ENCODE measurements at places on chromosomes 4 and X.

DNA sequence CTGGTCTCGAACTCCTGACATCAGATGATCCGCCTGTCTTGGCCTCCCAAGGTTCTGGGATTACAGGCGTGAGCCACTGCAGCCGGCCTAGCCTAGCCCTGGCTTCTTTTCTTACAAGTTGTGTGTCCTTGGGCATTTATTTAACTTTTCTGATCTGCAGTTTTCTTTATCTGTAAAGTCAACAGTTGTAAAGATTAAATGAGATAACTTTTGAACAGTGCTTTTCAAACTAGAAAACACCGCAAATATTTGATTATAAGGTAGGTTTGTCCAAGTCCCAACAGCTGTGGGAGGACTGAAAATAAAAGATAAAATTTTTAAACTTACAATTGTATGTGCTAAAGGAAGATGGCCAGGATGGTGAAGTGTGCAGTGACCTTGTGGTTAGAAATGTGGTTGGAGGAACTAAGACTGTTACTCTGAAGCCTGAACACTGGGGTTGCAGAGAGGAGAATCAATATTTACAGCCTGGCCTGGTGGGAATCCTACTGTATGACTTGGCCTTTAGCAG, 44.8 kb downstream of the GSX2 start:
- no peak for DNase-seq

DNA sequence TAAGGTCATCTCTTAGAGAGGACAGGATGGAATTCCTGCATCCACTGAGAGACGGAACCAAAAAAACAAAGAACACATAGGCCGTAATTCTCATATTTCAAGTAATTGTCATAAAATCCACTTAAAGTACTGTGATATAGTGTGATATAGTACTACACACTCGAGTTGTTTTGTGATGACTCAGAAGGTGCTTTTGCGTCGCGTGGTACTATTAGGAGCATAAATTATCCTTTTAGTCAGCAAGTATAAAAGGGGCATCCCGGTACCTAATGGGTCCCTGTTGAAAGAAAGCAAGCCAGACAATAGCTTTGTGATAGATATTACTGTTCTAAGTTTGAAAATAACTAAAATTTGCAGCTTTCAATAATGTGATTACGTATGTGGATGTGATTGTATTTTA, 55.3 kb downstream of the GPR143 start:
- no peak for DNase-seq

DNA sequence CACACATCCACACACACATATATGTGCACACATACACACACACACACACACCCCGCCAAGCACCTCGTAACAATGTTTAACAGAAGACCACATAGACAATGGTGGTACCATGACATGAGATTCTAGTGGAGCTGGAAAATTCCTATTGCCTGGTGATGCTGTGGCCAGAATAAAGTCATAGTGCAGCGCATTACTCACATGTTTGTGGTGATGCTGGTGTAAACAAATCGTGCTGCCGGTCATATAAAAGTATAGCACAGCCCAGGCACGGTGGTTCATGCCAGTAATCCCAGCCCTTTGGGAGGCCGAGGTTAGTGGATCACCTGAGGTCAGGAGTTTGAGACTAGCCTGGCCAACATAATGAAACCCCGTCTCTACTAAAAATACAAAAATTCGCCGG, 275.2 kb downstream of the TRIML1 start:
- DNase-seq, result no peak

- no peak for DNase-seq
Measured at GRCh38 chr4:176387571-176387970, 67.8 kb downstream of the SPCS3 start.

GRCh38 chrX:2220829-2221567, 279.8 kb downstream of the DHRSX start:
- DNase-seq, result no peak

- no peak for DNase-seq
Measured at GRCh38 chr4:7059662-7060061, 8.2 kb downstream of the GRPEL1 start.

DNA sequence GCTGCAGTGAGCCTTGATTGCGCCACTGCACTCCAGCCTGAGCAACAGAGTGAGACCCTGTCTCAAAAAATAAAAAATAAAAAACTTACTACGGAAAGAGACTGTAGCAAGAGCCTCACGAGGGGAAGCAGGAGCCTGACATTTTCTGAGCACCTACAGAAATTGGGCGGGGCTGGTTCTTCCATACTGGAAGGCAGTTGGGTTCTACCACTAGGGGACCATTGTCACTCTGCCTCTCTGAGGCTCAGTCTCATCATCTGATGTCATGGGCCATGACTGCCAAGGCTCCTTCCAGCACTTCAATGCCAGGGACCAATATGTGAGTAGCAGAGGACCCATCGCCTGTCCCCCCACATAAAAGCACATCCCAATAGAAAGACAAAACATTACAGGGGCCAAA, 8.2 kb downstream of the SH3KBP1 start:
- DNase-seq, result no peak

GRCh38 chr4:145839151-145839550, 99.5 kb downstream of the ZNF827 start:
- DNase-seq, result no peak

GRCh38 chr4:148017801-148018200, 285.9 kb downstream of the ARHGAP10 start:
- DNase-seq, result no peak

- DNase-seq, result no peak
Measured at GRCh38 chr4:123661080-123661737, 264.6 kb downstream of the SPRY1 start.

DNA sequence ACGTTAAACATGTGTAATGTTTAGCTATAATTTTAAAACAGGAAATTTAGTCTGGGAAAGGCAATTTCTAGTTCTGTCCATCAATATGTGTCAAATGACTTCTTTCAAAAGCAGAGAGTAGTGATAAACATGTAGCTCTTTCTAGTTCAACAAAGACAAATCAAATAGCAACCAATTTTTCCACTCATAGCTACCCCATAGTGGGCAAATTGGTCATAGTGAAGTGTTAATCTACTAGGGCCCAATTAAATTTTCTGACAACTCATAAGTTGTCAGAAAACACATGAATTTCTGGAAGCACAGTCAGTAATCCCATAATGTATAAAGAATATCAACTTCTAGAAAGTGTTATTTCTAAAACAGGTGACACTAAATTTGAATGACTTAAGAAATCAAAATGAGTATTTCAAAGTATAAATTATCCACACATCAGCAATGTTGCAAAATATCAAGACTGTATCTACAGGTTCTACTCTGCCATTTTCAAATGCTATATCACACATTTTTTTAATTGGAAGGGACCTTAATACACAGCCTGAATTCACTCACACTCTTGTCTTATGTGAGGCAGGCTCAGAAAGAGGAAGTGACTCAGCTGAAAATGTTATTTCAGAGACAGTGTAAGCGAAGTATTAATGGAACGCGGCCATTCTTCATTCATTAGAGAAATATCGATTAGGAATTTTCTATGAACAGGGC, 7.7 kb downstream of the OCIAD2 start:
- DNase-seq, result no peak

DNA sequence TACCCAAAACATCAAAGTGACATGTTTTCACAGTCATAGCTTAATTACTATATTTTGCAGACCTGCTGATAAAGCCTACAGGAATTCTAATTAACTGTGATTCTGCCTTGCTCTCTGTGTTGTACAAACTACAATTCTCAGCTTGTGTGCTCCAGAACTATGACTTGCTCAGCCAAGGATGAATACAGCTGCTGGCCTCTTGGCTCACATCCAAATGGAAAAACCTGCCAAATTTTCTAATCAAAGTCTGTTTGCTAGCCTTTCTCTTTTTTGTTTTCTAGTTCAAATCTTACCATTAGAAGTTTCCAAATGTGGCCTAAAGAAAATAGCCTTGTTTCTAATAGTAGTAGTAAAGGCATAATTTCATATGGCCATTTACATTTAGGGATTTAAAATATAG, 1176.8 kb downstream of the FAM133A start:
- no peak for DNase-seq

DNA sequence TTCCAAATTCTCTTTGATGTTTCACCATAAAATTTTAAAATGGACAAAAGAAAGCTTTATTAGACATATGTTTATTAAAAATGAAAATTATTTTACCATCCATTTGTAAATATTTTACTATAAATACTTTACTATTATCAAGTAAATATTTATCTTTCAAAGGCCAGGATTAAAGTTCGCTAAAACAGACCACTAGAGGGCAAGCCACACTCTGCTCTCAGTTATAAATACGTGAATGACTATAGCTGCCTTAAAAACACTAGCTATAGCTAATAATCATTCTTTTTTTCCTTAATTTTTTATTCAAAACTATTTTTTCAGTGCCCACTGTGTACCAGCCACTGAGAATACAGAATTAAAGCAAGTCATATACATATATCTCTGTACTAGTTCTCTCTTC, 38.6 kb downstream of the UNC5C start:
- no peak for DNase-seq

DNA sequence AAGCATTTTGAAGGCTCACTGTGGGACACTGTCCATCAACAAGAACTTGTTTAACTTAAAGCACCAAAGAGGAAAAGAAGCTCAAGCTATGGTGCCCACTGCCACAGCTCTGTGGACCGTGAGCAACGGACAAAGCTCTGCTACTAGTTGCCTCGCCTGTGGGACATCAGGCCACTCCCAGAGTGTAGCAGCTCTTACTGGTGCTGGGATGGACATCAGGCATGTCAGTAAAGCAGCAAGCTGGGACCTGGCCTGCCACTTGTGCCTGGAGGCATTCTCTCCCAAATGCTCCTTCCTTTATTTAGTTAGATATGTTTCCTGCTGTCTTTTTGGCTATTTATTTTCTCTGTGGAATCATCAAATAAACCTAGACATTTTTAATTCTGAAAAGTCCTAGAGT, 46.7 kb downstream of the TMEM154 start:
- DNase-seq, result no peak

DNA sequence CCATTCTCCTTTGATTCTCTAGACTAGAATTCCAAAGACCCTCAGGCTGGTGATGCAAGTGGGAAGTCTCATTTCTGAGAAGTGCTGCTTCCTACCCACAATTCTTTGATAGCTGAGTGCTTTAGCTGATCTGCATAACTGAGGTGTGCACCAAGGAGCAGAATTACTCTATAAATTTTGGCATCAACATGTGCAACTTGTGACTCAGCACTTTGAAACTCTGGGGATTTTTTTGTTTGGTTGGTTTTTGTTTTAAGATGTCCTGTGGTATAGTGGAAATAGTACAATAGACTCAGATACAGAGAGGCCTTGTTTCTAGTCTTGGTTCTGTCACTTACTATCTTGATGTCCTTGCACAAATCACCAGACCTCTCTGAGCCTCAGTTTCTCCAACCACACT, 148.4 kb downstream of the AR start:
- DNase-seq, result no peak

DNA sequence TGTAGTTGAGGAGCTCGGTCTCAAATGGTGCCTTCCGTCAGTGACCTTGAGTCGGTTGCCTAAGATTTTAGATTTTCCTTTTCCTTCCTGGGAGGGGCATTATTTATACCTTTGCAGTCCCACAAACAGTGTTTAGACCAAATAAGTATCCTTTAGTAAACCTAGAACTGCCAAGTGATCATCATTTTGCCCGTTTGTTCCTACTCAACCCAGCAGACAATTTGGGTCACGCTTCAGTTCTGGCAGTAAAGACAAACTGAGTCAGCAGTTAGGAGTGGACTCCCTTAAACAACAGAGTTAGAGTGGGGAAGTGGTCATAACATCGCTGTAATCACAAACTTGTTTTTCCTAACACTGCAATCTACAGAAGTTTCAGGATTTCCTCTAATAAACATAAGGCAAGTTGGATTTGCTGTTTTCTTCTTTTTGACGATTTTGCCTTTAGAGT, 777 bp upstream of the WDFY3 start:
- DNase-seq, result no peak

GRCh38 chr4:174437324-174437723, 85.0 kb downstream of the HPGD start:
- no peak for DNase-seq

- no peak for DNase-seq
Measured at GRCh38 chrX:9851890-9852289, 65.7 kb downstream of the SHROOM2 start.

- DNase-seq, result no peak
Measured at GRCh38 chr4:6887591-6888371, 21.8 kb upstream of the TBC1D14 start.

GRCh38 chr4:108830509-108831244, 67.8 kb upstream of the ETNPPL start:
- DNase-seq, result no peak

DNA sequence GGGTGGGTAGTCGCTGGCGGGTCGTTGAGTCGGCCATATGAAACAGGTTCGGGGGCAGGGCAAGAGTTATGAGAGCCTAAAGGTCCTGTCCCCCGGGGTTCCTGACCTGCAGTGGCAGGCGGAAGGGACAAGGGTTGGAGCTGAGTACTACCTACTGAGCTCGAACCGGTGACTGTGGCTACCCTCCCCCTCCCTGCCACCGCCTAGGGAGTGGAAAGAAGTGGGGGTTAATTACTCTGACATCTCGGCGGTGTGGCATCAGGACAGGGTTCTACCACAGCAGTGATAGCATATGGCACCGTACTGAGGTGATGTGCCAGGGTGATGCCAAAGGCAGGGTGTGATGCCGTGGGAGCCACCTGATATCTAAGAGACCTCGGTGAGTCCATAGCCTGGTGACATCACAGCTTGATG, 307 bp downstream of the ATG4A start:
- DNase-seq, result peak; percentile 7

GRCh38 chr4:40232610-40233009, 35.8 kb downstream of the RHOH start:
- no peak for DNase-seq

GRCh38 chr4:184896868-184897715, 71.3 kb upstream of the ACSL1 start:
- no peak for DNase-seq

- DNase-seq, result no peak
Measured at GRCh38 chrX:130321550-130321949, 18.2 kb upstream of the SLC25A14 start.

DNA sequence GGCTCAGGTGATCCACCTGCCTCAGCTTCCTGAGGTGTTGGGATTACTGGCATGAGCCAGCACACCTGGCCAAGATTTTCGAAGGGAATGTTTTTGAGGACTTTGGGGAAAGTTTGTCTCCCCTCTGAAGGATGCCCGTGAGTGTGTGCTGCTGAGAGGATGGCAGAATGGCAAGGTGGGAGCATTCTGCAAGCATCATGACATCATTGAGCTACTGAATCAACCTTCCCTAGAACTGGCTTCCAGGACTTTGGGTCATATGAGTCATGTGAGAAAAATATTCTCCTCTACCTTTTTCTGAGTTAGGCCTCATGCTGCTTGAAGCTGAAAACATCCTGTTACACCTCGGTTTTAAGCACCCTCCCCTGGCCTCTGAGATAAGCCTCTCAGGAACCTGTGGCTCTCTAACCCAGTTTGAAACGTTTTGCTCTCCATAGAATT, 31.0 kb downstream of the TMEM131L start:
- DNase-seq, result no peak

GRCh38 chrX:12890467-12890866, 16.0 kb upstream of the TLR8 start:
- no peak for DNase-seq

- no peak for DNase-seq
Measured at GRCh38 chr4:157739242-157739641, 433.6 kb downstream of the GASK1B start.

GRCh38 chr4:156118507-156119220, 165.0 kb upstream of the CTSO start:
- no peak for DNase-seq

- DNase-seq, result no peak
Measured at GRCh38 chr4:6233929-6234328, 33.6 kb upstream of the JAKMIP1 start.

- DNase-seq, result no peak
Measured at GRCh38 chrX:42597481-42597880, 180.5 kb downstream of the PPP1R2C start.
